ENCODE measurements at places on chromosomes 1 and 21.

- DNase-seq = no peak
These were observed 502.2 kb upstream of the PRMT6 start for GRCh38 chr1:106554294-106554693.

DNA sequence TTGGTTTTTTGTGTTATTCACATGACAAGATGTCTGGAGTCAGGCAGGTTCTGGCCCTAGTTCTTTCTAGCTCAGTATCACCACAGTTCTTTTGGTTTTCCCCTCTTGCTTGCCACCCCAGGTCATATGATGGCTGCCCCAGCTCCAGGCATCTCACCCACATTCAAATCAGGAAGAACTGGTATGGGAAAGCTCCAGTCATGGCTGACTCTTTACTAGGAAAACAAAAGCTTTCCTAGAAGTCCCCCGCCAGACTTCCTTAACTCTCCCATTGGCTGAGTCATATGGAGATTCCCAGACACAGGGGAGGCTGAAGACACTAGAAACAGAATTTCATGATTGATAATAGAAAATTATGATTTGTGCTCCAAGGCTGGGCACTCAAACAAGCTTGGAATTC, 22.1 kb upstream of the EYA3 start:
- DNase-seq = no peak

- no peak for DNase-seq
These were observed 259.0 kb downstream of the FOXD2 start for GRCh38 chr1:47696737-47697441.

GRCh38 chr1:245704765-245705164, 550.0 kb downstream of the KIF26B start:
- no peak for DNase-seq

- no peak for DNase-seq
These were observed 84.1 kb upstream of the COX20 start for GRCh38 chr1:244751271-244751895.

DNA sequence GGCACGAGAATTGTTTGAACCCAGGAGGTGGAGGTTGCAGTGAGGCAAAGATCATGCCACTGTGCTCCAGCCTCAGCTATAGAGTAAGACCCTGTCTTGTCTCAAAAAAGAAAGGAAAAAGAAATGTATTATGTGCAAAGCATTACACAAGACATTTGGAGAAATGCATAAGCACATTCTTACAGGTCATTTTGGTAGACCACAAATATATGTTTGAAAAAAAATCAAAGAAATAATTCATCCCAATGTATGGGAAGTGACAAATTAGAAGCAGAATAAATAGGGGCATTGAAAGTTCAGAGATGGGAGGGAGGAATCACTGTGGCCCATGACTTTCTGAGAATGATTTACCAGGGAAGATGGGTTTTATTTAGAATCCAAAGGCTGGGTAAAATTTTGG, 283.5 kb upstream of the ADAMTS5 start:
- DNase-seq = no peak

- DNase-seq = no peak
These were observed 1579.9 kb downstream of the MRPL39 start for GRCh38 chr21:24027396-24027795.

GRCh38 chr1:62484824-62485468, 48.1 kb downstream of the USP1 start:
- DNase-seq = no peak

GRCh38 chr21:44436958-44437357, 18.4 kb upstream of the LRRC3 start:
- DNase-seq = no peak

- DNase-seq = no peak
These were observed 35.2 kb upstream of the B3GALT2 start for GRCh38 chr1:193221651-193222050.

DNA sequence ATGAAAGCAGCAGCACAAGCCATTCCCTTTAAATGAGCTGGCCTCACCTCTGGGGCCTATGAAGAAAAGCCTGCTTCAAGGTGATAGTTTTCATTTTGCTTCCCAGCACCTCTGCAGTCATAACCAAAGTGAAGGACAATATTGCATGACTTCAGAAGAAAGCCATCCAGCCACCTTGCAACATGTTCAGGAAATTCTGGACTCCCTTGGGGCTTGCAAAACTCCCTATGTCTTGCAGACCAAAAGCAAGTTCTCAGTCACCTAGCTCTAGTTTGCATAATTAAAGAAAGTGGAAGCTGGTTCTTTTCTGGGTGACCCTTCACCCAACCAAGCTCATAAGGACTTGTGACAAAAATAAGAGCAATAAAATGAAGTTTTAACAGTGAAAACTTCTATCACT, 87.6 kb downstream of the GFI1 start:
- DNase-seq = no peak

GRCh38 chr1:19400875-19401534, 84.3 kb downstream of the CAPZB start:
- no peak for DNase-seq

- peak; percentile 72 for DNase-seq
These were observed at the start of gene ARHGEF2 for GRCh38 chr1:155978325-155978972. ARHGEF2 (minus strand) TSS chr1:155978547; CDS start chr1:155978427, 120 bp downstream.

GRCh38 chr1:154154534-154155191, at the start of gene NUP210L:
NUP210L (minus strand) TSS chr1:154155073.
- peak; percentile 6 for DNase-seq

DNA sequence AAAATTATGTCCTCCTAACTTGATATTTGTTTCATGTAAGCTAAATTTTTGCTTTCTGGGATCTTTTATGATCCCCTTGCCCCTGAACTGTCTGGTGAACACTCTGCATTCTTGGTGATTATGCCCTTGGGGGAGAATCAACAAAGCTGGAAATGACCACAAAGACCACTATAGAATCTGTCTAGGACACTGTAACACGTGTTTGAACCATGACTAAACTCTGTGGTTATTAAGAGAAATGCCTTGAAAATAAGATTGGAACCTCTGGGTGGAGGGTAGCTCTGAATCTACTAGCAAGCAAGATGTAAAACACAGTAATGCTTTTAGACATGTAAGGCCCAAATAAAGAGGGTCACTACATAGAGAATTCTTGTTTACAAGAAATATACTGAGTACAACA, 237.5 kb downstream of the HMCN1 start:
- no peak for DNase-seq

GRCh38 chr1:161189036-161189435, 9.8 kb downstream of the ADAMTS4 start:
- no peak for DNase-seq

DNA sequence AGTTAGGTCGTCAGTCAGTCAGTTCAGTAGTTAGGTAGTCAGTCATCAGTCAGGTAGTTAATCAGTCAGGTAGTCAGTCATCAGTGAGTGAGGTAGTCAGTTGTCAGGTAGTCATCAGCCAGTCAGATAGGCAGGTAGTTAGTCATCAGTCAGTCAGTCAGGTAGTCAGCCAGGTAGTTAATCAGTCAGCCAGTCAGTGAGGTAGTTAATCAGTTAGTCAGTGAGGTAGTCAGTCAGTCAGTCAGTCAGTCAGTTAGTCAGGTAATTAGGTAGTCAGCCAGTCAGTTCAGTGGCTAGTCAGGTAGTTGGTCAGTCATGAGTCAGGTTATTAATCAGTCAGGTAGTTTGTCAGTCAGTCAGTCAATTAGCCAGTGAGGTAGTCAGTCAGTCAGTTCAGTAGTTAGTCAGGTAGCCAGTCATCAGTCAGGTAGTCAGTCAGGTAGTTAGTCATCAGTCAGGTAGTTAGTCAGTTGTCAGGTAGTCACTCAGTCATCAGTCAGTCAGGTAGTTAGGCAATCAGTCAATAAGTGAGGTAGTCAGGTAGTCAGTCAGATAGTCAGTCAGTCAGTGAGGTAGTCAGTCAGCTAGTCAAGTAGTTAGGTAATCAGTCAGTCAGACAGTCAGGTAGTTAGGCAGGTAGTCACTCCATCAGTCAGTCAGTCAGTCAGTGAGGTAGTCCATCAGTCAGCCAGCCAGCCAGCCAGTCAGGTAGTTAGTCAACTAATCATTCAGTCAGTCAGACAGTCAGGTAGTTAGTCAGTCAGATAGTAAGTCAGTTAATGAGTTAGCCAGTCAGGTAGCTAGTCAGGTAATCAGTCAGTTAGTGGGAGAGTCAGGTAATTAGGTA, 16.2 kb downstream of the KRTAP10-1 start:
- no peak for DNase-seq

DNA sequence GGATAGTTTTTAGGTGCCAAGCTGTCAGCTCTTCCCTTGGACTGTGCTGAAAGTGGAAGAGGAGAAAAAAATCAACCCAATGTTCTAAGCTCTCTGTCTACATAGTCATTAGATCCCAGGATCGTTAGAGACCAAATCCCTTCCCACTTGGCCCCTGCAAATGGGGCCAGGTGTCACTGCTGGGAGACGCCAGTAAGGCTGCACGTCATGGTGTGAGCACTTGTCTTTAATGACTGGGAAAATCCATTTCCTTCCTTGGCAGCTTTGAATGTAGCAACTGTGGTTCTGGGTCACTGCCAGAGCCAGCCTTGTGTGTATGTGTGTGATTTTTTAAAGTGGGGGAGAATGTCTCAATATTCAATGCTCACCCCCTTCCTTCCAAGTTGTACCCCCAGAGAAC, 59.9 kb downstream of the MAN1C1 start:
- no peak for DNase-seq

GRCh38 chr1:90043586-90043985, 48.7 kb downstream of the ZNF326 start:
- no peak for DNase-seq

GRCh38 chr1:234004591-234004990, 100.1 kb downstream of the SLC35F3 start:
- no peak for DNase-seq

GRCh38 chr1:85085417-85085816, 37.1 kb upstream of the MCOLN3 start:
- no peak for DNase-seq

DNA sequence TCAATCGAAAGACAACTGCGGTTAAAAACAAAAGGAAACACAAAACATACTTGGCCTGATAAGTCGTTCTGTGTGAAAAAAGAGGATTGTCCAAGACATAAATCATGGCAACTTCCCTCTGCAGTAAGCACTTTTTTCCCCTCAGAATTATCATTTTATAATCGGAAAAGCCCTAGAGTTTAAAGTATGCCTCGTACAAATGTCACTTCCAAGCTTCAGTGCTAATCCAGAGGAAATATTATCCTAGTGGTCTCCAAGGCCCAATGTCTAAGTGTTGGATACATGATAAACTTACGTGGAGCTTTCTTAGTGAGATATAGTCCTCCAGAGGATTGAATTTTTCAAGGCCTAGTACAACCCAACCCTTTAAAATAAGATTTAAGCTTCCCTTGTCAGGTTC, 11.2 kb upstream of the NTMT2 start:
- DNase-seq = no peak

DNA sequence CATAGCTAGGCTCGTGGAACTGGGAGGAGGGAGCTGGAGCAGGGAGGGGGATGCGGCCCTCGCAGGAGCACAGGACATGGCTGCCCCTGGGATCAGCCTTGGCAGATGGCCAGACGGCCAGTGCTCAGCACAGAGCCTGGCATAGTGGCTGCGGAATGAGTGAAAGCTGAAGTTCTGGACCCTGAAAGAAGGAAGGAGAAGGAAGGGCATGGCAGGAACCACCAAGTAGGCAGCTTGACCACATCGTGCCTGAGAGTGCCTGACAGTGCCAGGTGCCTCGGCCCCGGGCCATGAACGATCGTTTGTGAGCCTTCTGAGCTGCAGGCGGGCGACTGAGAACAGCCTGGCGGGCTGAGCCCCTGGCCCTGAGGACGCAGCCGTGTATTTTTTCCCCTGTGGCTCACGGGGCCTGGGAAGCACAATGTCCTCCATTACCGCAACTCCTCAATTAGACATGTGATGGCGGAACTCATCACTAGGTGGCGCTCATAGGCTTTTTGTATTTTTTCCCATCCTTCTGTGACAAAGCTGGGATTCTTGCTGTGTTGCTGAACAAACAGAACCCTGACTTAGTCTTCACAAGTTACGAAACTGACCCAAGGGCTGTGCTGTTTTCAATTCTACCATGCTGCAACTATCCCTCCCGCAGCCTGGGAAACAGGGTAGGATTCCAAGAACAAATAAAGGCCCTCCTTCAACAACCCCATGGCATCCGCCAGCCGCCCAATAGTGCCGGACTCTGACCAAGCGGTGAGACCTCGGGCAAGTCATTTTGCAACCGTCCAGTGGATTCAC, 29.9 kb upstream of the TMEM61 start:
- peak; percentile 75 for DNase-seq

- no peak for DNase-seq
These were observed 14.7 kb upstream of the C1QA start for GRCh38 chr1:22621761-22622160.

GRCh38 chr1:75672528-75673393, 51.7 kb upstream of the ACADM start:
- no peak for DNase-seq

- DNase-seq = no peak
These were observed 814.4 kb upstream of the RGS18 start for GRCh38 chr1:191343816-191344215.

- DNase-seq = no peak
These were observed 25.7 kb downstream of the HSPG2 start for GRCh38 chr1:21911205-21912001.

GRCh38 chr1:31742462-31743212, 21.5 kb downstream of the ADGRB2 start:
- DNase-seq = no peak

- DNase-seq = no peak
These were observed 7.1 kb upstream of the SSBP3 start for GRCh38 chr1:54413295-54413694.

Data from prostate gland (tissue), 2 donors.